T-helper 9 cell (primary cell): ENCODE measurements at places on chromosomes 2 and 18.

GRCh38 chr2:236367506-236368289, 103.5 kb upstream of the ASB18 start:
- DNase-seq, result no peak

DNA sequence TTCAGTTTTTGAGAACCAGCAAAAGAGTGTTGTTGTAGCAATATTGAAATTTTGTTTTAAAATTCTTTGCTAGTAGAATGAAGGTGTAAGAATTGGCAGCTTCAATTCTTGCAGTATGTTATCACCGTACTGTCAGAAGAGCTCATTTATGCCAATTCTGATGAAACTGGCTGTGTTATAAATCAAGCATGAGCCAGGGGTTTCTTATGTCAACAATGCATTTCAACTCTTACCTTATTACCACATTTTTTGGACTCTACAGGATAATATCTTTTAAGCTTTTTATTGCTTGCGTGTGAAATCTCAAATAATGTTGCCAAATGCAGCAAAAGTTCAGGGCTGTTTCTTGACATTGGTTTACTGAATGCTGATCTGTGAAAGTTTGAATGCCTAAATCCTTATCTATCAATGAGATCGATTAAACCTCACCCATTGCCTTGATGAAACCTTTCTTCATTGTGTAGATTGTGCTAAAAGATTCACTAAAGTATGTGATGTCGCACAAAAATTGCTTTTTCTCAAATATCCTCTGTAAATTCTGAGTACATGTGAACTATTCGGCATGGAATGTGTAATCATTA, 1389.3 kb upstream of the ZEB2 start:
- DNase-seq, result no peak

DNA sequence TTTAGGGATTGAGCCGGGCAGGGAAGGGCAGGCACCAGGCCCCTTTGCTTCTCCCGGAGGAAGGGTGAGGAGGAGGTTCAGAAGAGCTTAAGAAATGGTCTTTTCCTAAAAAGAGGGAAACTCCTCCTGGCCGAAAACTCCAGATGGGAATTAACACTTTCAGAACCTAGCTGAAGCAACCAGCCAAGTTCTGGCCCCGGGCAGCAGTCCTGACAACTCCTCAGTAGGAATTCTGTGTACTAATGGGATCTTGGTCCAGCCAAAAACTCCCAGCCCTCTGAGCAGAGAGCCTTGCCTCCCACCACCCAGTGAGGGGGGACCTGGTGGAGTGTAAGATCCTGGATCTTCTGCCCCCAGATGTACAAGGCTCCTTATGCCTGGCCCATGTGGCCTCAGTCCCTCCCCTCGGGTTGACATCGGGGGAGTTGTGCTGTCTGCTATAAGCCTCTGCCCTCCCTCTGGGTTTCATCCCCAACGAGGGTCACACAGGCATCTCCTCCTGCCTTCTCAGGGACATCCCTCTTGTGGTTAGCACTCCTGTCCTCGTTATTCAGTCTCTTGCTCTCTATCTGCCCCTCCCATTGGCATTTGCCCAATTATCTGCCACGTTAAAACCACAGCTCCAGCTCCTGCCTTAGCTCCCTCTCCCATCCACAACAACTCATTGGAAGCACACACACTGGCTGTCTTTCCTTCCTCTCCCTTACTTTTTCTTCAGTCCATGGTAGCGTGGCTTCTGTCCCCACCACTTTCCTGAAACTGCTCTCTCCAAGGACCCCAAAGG, 184.6 kb downstream of the CYP26B1 start:
- DNase-seq, result no peak

DNA sequence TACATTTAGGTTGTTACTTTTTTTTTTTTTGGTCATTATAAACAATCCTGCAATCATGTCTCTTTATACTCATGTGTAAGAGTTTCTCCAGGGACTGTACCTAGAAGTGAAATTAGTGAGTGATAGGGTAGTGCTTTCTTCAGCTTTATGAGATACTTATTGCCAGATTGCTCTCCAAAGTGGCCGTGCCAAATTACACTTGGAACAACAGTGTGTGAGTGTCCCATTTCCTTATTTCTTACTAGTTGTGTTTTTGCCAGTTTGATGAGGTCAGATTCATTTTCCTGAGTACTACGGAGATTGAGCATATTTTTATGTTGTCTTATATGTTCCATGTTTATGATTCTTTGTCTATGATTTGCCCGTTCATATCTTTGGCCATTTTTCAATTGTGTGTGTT, 39.2 kb downstream of the GALNT1 start:
- DNase-seq, result no peak

GRCh38 chr2:42516418-42516901, 22.7 kb upstream of the KCNG3 start:
- no peak for DNase-seq

DNA sequence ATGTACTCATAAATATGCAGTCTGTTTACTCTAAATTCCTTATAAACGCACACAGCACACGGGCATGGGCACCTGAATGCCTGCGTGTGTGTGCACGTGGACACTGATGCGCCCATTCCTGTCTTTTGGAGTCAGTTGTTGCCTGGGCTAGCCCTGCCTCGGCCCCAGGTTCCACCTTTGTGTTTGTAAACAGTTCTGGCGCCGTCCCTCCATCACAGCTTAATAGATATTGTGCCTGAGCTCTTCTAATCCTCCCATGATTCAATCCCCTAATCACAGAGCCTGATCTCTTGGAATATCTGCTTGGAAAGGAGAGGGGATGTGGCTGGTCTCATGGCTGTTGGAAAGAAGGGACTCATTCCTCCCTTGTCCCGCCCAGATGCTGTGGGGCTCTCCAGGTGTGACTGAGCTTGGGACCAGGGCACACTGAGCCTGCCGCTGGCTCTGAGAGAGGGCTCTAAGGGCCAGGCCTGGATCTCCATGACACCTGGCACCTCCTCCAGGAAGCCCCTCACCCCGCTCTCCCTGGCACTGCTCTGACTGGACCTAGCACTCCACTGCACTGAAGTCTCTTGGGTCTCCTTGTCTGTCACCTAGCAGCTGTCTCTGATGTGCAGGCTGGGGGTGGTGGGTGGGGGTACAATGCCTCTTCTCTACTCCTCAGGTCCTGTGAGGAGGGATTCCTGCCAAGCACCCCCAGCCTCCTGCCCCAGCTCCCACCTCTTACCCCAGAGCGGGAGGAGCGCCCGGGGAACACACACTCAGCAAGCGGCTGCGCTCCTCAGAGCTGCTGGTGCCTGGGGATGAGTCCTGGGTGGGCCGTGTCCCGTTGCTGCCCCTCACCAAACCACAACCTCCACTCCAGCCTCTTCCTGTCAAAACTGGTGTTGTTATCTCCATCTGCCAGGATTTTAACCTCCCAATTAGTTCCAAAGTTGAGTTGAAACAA, 181.3 kb downstream of the INHBB start:
- DNase-seq, result no peak

DNA sequence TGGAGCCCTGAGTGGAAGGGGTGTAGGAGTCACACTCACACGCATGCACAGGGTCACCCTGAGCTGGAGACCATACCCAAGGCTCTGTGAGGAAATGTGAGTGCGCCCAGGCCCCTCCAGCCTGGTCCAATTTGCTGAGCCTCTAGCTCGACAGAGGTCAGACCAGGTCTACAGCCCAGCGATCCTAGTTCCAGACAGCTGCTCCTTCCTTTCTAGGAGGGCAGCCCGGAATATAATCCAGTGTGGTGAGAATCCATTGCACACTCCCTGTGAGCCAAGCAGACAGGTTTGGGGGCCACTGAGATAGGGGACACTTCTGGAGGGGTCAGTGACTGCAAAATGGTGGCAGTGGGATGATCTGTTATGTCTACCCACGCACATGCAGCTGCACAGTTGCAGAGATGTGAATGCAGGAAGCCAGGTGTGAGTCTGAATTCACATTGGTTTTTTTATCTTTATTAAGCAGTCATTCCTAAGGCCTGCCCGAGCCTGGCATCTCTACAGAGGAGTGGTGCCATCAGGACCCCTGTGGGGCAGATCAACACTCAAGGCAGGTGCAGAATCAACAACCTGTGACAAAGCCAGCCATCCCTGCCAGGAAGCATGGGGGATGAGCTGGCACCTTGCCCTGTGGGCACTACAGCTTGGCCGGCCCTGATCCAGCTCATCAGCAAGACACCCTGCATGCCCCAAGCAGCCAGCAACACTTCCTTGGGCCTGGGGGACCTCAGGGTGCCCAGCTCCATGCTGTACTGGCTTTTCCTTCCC, at the start of gene GPR148:
TSS of gene GPR148 (plus strand) at position 522 of the 768 bp plus-strand sequence. CDS start at position 604, 82 bp downstream.
- no peak for DNase-seq

GRCh38 chr2:202019689-202020450, 13.8 kb upstream of the FZD7 start:
- DNase-seq, result no peak

DNA sequence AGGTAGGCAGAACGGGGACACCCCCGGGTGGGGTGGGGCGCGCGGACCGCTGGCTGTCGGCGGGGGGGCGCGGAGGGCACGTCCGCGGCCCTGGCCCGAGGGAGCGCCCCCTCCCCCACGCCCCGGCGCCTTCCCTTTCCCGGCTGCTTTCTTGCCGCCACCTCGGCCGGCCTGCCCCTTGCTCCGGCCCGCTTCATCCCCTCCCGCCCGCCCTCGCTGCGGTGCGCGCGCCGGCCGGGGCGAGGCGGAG, 443 bp downstream of the VAPA start:
- no peak for DNase-seq

GRCh38 chr2:233838251-233838650, 16.1 kb downstream of the HJURP start:
- DNase-seq, result no peak

DNA sequence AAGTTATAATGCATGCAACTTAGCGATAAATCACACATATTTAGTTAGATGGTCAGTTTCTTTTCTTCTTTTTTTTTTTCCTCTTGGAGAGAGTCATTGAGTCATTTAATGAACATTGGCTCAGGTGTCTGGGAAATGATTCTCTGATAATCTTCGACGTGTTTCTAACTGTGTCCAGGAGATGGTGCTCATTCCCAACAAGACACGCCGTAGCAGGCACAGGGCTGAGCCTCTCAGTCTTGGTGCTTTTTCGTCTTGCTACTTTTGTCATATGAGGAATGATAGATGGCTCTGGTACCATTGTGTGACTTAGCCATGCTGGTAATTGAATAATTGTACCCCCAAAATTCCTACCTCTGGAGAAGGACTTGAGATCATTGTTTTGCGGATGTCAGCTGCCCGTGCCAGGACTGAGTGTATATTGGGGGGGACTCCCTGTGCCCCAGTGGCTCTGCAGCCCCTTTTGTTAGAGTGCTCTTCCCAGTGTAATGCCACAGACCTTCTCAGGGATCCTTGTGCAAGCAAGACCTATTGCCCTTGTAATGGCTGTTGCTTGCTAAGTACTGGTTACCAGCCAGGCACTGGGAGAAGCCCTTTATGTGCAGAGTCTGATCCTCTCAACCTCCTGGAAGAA, 107.6 kb upstream of the CYRIA start:
- no peak for DNase-seq

DNA sequence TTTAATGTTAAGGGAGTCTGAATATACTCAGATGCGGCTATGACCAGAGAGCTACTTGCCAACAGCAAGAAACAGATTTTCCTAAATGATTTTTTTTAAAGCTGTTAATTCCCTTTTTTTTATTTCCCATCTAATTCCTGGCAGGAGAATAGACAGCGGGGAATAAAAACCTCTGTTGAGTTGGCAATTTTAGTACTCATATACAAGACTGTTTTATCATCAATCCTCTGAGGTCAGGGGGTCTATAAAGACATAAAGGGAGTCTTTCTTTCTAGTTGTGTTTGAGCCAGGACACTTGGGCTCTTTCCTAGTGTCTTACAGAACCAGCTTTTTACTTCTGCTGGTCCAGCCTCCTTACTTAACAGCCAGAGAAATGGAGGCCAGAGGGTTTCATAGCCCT, 29.4 kb downstream of the MAIP1 start:
- no peak for DNase-seq

DNA sequence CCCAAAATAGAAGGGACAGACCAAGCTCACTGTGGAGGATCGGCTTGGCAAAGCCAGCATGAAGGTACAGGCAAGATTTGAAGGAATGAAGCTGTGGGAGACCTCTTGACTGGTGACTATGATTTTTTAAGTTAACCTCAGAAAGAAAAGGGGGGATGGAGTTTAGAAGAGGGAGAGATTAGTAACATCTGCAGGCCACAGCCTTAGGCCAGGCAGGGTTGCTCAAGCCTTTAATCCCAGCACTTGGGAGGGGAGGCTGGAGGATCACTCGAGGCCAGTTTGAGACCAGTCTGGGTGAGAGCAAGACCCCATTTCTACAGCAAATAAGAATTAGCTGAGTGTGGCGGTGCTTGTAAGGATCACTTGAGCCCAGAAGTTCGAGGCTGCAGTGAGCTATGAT, 46.6 kb downstream of the ZNF532 start:
- no peak for DNase-seq

- DNase-seq, result no peak
These were observed 41.7 kb downstream of the ATOH8 start for GRCh38 chr2:85795331-85796045.

DNA sequence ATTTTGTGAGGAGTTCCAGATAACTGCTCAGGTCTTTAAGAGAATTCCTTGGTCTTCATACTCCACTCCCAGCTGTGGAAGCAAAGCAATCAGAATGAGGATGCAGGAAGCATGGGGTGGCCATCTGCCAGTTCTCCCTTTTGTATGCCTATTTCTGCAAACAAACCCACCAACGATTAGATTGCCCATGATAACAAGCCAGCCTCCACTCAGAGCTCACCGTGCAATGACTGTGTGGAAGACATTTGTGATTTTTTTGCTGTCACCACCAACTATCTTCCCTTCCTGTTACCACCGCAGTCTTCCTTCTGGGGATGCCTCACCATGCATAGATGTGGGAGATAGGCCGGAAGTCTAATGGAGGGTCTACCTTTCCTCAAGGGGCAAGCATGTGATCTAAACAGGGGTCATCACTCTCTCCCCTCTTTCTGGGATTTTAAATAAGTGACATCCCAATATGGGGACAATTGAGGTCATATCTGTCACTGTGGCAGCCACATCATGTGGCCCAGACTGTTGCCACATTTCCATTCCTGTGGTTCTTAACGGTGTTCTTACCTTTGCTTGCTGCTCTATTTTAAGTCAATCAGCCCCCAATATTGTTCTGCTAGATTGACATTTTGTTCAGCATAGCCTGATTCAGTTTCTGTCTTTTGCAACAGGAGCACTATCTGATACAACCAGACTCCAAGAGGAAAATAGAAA, 4.4 kb downstream of the AFF3 start:
- DNase-seq, result no peak

GRCh38 chr2:62687636-62688035, 17.9 kb upstream of the EHBP1 start:
- no peak for DNase-seq

DNA sequence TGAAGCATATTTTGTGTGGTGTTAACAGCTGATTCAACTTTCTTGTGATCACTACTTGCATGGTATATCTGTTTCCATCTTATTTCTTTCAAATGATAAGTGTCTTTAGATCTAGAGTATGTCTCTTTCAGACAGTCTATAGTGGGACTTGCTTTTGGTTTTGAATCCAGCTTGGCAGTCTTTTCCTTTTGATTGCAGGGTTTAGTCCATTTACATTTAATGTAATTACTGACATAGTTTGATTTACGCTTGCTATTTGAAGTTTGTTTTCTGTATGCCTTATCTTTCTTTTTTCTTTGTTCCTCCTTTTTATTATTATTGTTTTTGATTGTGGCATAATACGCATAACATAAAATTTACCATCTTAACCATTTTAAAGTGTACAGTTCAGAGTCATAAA, 9.2 kb upstream of the RALBP1 start:
- DNase-seq, result no peak
